Smooth muscle cell of the umbilical artery (primary cell): ENCODE measurements at places on chromosomes 6 and 20. TPM values are rescaled to one million over a fixed set of nuclear protein-coding genes. Genes with fewer than 3 reads are reported as not detected.

Gene ATG5
- 56.8 and 61.8 TPM in 2 replicates for total RNA-seq

Gene TSBP1
- not detected in 2 replicates for total RNA-seq

Gene TREML2
- not detected in 2 replicates for total RNA-seq

Gene LY6G6D
- not detected in 2 replicates for total RNA-seq

Gene DLK2
- total RNA-seq: 0.30 and 1.6 TPM in 2 replicates
